ENCODE measurements at places on chromosomes 2 and 18.

DNA sequence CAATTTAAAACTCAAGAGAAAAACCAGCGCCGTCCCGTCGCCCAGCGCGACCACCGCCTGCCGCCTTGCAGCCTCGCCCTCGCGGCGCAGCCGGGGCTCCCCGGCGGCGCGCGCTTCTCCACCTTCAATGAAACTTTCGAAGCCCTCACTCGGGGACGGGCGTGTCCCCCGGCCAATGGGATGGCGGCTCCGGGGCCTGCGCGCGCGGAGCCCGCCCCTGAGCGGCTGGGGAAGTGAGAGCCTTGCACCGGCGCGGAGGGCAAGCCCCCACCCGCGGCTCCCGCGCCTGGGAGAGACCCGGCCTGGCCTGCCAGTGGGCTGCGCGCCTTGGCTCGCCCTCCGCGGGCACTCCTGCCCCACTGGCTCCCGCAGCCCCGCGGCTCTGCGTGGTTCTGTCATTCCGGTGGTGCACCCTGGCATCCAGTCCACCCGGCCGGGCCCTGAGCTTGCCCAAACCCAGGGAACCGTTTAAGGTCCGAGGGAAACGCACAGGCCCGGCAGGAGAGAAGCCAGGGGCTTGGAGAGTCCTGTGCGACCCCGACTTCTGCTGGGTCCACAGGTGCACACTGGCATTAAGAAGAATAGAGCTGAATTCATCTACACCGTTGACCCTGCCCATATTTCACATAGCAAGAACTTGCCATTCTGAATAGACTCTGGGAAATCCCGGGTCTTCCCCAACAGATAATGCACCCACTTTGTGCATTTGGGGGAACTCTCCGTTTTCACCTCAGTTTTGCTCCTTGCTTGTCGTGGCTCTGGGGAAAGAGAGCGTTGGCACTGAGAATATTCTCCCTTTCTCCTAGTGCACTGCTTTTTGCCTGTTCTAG is at the start of gene PIEZO2:
TSS of gene PIEZO2 (minus strand) at position 129 of the 830 bp plus-strand sequence. CDS start 981 bp downstream, outside the sequence.
- peak within 1 kb of the TSS; percentile 71 for H3K4me3 ChIP-seq
- DNase-seq: peak; percentile 84
- H3K27ac ChIP-seq: peak within 1 kb of the TSS; percentile 88
- peaks cover 43% of the 10 kb centered on the region for H3K27me3 ChIP-seq

GRCh38 chr2:72271276-72271614 is 123.6 kb upstream of the CYP26B1 start:
- no peak overlapping the region for H3K4me3 ChIP-seq
- no peak for DNase-seq
- H3K36me3 ChIP-seq: no peaks in the 10 kb centered on the region

- no peak overlapping the region for H3K27ac ChIP-seq
- no peak for DNase-seq
- H3K4me3 ChIP-seq: no peak overlapping the region
- H3K36me3 ChIP-seq: peaks cover 19% of the 10 kb centered on the region
- H3K4me1 ChIP-seq: peaks cover 29% of the 10 kb centered on the region
Observed at GRCh38 chr2:36677386-36677785, 19.1 kb upstream of the VIT start.

- no peaks in the 10 kb centered on the region for H3K27me3 ChIP-seq
- 0 out of 2 replicates have a peak overlapping the region, but pooled peaks have one; percentile 6 for H3K27ac ChIP-seq
- no peak for DNase-seq
- no peaks in the 10 kb centered on the region for H3K36me3 ChIP-seq
Observed at GRCh38 chr2:120034621-120035020, 21.7 kb downstream of the EPB41L5 start.
